Stimulated activated CD4-positive, alpha-beta T cell treated with anti-CD3 and anti-CD28 coated beads, Interleukin-1b, Interleukin-23, amount 100 ng/mL, for 1 hour (primary cell): ENCODE measurements at places on chromosomes 2 and 18.

- DNase-seq: no peak
Observed at GRCh38 chr2:132884705-132885104, 214.7 kb upstream of the LYPD1 start.

DNA sequence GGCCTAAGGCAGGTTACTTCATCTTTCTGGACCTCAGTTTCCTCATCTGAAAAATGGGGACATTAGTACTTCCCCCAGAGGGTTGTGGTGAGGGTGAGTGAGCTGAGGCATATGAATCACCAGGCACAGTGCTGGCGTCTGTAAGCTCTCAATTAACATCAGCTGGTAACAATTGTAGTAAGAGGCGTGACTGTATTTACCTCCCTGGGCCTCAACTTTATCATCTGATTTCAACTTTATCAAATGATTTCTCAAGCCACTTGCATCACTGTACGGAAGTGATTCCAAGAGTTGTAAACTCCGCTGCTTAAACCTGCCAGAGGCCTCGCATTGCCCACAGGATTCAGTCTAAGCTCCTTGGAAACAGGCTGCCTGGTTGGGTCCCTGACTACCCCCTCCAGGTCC lies 53.6 kb upstream of the PKDCC start:
- no peak for DNase-seq

- no peak for DNase-seq
Observed at GRCh38 chr18:25435149-25435782, 83.3 kb upstream of the ZNF521 start.

GRCh38 chr2:217382794-217383193 lies 522.9 kb upstream of the TNP1 start:
- no peak for DNase-seq

- no peak for DNase-seq
Observed at GRCh38 chr2:158463496-158464095, 6.8 kb downstream of the PKP4 start.

GRCh38 chr2:11534746-11535484 lies 1.1 kb downstream of the GREB1 start:
- DNase-seq: no peak

- DNase-seq: no peak
Observed at GRCh38 chr2:150710916-150711315, 223.4 kb upstream of the RND3 start.

- DNase-seq: no peak
Observed at GRCh38 chr2:37379881-37380296, 35.5 kb downstream of the QPCT start.

- no peak for DNase-seq
Observed at GRCh38 chr18:23538870-23539269, 35.6 kb downstream of the RMC1 start.

DNA sequence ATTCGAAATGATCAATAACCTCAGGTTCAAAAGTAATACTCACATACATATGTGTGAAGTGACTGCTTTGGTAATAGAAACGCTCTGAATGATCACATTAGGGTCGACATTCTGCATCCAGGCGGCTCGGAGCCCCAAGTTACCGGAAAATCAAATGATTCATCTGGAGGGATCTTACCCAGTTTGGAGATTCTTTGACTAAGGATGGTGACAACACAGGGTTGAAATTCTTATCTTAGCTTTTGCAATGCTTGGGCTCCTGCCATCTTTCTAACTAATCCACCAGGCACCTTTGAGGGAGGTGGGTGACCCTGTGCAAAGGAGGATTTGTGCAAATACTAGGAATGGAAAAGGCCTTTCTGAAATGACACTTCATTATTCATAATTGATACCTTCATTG lies 10.8 kb downstream of the GBX2 start:
- no peak for DNase-seq

DNA sequence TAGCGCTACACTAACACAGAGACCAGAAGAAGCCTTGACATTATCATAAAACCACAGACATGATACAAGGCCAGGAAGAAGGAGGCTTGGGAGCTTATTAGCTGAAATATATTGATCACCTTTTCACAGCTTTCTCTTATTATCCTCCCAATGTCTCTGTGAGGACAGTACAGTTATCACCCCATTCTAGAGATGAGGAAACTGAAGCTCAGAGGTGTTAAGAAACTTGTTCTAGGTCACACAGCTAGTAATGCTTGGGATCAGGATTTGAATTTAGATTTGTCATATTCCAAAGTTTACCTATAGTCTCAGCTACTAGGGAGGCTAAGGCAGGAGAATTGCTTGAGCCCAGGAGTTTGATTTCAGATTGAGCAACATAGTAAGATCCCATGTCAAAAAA lies 44.6 kb upstream of the LTBP1 start:
- DNase-seq: no peak

GRCh38 chr2:158113741-158114295 lies 12.1 kb downstream of the UPP2 start:
- DNase-seq: no peak

DNA sequence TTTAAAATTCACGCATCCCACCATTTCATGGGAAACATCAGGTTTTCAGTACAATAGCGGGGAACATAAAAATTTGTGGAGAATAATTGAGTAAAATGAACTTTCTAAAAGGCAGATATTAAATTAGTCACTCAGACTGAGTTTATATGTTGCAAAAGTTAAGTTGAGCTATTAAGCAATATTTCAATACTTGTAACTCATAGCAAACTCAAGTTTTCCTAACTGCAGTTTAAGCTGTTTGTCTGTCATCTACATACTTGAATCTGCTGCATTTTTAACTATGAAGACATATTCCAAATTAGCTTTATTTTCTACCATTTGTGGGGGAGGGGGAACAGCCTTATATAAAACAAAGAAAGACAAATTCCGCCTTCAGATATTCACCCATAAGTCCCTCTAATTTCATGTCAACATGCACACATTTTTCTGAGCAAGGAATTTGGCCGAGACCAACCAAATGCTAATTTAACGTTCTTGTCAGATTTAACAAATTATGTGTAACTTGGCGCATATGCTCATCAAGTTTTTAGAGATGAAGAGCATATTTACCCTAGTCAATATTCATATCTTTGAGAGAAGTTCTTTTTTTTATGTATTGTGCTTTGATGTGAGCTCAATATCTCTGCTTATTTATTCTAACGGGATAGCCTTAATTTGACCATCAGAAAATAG lies 462.9 kb downstream of the TXNL1 start:
- no peak for DNase-seq

- DNase-seq: no peak
Observed at GRCh38 chr2:27212626-27213471, 781 bp upstream of the SLC5A6 start.

- DNase-seq: no peak
Observed at GRCh38 chr18:63253428-63254372, 65.9 kb downstream of the BCL2 start.

DNA sequence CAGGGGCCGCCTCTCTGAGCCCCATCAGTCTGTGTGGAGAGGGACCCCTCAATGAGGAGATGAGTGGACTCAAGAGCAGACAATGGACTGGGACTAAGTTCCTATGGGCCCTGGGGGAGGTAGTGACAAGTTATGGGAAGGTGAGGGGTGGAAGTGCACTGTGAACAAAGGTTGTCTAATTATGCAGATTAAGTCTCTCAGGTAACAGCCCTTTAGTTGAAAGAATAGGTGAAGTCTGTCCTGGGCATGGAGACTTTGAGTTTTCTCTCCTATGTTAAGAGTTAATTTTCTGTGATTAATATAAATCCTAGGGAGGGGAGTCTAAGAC lies 243.8 kb downstream of the FAM210A start:
- DNase-seq: no peak

GRCh38 chr2:66813525-66813924 lies 378.6 kb downstream of the MEIS1 start:
- no peak for DNase-seq

DNA sequence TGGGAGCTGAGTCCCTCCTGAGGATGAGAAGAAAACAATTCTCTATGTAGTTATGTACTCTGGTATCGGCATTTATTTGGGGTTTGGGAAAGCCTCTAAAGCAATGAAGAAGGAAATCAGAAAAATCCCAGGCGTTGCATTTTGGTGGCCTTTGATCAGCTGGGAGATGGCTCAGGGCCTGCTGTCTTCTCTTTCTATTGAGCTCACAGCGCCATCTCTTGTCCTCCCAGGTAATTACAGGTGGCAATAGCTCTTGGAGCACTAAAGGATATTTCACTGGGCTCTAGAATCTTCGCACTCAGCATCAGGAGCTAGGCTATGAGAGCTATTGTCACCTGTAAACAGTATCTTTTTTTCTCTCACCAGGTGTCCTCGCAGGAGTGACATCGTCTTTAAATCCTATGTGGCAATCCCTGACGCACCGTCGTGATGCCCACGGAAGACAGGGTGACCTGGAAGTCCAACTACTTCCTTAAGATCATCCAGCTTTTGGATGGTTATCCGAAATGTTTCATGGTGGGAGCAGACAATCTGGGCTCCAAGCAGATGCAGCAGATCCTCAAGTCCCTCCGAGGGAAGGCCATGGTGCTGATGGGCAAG lies 76.1 kb upstream of the PMAIP1 start:
- no peak for DNase-seq

DNA sequence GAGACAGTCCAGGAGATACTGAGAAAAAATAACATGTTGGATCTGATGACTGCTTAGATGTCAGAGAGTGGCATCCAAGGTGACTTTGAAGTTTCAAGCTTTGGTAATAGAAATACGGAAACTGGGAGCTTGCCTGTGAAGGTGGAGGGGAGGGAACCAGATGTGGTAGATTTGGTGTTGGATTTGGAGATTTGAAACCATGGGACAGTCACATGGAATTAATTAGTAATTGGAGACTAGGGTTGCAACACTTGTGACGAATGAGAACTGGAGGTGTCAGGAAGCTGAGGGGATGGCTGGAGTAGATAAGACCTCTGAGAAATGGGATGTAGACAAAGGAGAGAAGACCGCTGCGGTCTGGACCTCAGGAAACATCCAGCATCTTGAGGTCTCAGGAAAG lies 46.7 kb downstream of the RPL37A start:
- DNase-seq: no peak

- no peak for DNase-seq
Observed at GRCh38 chr2:221388891-221389290, 183.2 kb downstream of the EPHA4 start.

- no peak for DNase-seq
Observed at GRCh38 chr2:176493909-176494308, 224.7 kb downstream of the MTX2 start.

- DNase-seq: no peak
Observed at GRCh38 chr2:28643911-28644334, 107.7 kb upstream of the PPP1CB start.

DNA sequence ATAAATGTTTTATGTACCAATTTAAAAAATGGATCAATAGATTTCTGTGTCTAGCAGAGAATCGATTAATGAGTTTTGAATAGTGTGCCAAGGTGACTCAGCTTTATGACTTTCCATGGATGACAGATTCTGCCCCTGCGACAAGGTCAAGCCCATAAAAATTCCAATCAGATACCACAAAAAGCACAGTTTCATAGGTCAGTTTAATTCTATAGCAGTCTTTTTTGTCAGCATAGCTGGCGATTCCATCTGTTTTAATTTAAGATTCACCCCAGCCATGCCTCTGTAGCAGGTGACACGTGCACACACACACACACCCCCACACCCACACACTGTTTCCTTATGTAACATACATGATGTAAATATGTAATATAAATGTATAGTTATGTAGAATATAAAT lies 28.9 kb downstream of the RAB31 start:
- no peak for DNase-seq

DNA sequence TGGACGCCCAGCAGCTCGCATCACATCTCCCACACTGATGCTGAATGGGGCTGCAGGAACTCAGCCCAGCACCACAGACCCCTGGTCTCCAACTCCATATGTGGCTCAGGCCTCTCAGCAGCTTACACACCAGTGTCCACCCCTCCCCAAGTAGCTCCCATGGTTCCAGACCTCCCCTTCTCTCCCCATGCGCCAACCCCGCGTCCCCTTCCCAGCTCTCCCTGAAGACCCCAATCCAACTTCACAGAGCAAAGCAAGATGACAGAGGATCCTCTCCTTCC lies 188.9 kb downstream of the SH3BP4 start:
- no peak for DNase-seq

DNA sequence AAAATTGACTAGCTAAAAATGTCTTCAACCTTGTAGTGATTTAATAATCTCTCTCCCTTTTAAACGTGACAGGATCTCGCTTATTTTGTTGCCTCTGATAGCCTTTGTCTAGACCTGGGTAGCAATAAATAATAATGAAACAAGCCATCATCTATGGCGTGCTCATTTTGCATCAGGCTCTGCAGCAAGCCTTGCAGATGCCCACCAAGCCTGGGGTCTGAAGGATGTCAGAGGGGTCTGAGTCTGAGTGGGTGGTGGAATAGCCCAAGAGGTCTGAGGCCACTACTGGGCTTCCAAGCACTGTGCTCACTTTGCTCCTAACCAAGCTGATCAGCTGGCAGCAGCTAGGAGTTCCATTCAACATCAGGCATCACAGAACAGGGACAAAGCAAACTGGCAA lies 109.4 kb downstream of the GYPC start:
- no peak for DNase-seq

- no peak for DNase-seq
Observed at GRCh38 chr18:59006461-59007067, 133.1 kb upstream of the SEC11C start.

- DNase-seq: no peak
Observed at GRCh38 chr2:74076074-74076470, 71.6 kb downstream of the BOLA3 start.

GRCh38 chr2:156333951-156334495 lies 1.5 kb upstream of the NR4A2 start:
- peak; percentile 60 for DNase-seq

- no peak for DNase-seq
Observed at GRCh38 chr2:217899231-217900009, 103.4 kb downstream of the TNS1 start.

- DNase-seq: no peak
Observed at GRCh38 chr2:3420769-3421397, 41.4 kb downstream of the TRAPPC12 start.

- DNase-seq: no peak
Observed at GRCh38 chr2:110115291-110116032, at the start of gene MALL. TSS of gene MALL (minus strand) at chr2:110115822. CDS start at chr2:110115792, 30 bp downstream.

DNA sequence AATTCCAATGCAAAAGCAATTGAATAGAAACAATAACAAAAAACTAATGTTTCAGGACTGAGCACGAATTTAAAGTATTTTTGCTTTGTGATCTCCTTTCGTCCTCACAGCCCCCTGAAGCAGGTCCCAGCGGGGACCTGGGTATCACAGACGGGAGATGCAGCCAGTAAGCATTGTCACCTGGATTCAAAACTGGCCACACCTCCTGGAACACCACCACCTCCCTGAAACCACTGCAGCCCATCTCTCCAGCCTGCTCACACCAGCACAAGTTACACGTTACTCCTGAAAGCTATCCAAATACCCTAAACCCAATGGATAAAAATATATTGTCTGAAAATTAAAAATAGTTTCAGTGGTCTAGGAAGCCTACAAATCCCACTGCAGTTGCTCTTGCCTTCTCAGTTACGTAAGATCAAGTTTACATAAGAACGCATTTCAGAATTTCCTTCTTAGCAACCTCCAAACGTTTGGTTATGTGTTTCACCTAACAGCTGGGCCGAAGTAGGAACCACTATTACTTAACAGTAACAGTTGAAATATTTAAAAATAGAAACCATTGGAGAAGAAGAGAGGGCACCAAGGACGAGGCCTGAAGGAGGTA lies 178.0 kb downstream of the HDAC4 start:
- DNase-seq: no peak
